ENCODE measurements at places on chromosomes 6 and 20.

- no peak for DNase-seq
Observed at GRCh38 chr20:10505827-10506226, 70.7 kb downstream of the SLX4IP start.

GRCh38 chr6:4632421-4632820, 143.8 kb upstream of the CDYL start:
- peak; percentile 77 for DNase-seq

DNA sequence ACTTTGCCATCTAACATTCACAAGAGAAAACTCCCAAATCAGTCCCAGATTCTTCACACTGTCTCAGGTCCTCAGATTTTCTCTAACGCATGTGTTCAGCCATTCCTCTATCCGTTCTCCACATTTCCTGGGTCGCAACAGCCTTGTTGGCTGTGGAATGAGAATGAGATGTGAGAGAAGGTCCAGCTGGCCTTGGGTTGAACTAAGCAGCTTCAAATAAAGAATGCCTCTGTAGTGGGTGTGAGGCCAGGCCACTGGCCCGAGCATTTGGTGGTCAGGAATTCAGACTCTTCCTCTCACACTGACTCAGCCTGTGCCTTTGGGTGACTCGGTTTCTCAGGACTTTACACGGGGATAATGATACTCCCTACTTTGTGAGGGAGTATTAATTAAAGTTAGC, 73.8 kb upstream of the CCN6 start:
- DNase-seq: no peak

GRCh38 chr6:164911873-164912580, 397.4 kb downstream of the C6orf118 start:
- no peak for DNase-seq

DNA sequence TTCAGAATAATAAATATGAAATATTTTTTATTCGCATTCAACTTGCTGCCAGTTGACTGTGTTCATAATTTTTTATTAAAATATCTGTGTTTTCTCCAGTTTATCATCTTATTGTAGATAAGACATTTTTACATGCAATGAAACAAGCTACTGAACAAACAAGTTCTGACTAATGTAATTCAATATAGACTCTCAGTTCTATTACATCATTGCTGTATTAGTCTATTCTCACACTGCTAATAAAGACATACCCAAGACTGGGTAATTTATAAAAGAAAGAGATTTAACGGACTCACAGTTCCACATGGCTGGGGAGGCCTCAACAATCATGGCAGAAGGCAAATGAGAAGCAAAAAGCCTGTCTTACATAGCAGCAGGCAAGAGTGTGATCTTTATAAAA, 1357.7 kb upstream of the CITED2 start:
- no peak for DNase-seq

DNA sequence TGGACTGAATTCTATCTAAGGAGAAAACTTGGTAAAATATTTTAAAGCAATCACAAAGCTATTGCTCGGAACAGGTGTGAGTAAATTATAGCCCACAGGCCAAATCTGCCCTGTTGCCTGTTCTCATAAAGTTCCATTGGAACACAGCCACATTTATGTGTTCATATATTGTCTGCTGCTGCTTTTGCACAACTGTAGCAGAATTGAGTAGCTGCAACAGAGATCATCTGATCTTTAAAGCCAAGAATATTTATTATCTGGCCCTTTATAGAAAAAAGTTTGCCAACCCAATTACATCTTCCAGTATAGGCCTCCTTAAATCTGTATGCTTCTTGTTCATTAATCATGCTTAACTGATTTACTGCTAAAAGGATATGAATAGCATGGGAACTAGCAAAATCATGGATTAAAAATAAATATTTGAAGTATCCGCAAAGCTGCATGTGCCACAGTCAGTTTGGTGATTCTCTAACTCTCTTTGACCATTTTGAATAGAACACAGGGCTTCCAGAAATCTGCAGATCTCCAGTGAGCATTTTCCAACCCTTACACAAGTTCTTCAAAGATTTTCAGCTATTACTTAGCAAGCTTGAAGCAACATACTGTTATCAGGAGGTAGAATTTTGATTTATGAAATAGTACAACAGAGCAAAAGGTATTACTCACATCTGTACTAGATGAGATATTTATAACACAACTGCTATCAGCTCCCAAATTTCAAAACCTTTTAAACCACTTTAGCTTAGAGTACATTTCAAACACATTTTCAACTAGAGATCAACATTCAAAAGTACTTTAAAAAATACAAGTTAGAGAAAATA, 312.6 kb upstream of the ID4 start:
- no peak for DNase-seq

- DNase-seq: peak; percentile 30
Observed at GRCh38 chr6:3228046-3228671, 706 bp upstream of the TUBB2B start.

GRCh38 chr20:57388953-57389694, 2.1 kb upstream of the RBM38 start:
- no peak for DNase-seq

GRCh38 chr6:154301839-154302752, 54.5 kb downstream of the IPCEF1 start:
- no peak for DNase-seq

DNA sequence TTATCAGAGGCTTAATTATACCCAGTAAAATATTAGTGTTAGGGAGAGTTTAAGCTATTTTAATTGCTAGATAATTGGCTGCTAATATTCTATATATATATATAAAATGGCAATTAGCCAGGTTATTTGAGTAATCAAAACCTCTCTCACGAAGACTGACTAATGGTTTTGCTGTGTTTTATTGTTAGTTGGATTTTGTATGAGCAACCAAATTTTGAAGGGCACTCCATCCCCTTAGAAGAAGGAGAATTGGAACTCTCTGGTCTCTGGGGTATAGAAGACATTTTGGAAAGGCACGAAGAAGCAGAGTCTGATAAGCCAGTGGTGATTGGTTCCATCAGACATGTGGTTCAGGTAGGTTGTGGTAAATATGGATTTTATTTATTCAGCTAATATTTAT, 102.2 kb downstream of the RTN4IP1 start:
- DNase-seq: no peak

DNA sequence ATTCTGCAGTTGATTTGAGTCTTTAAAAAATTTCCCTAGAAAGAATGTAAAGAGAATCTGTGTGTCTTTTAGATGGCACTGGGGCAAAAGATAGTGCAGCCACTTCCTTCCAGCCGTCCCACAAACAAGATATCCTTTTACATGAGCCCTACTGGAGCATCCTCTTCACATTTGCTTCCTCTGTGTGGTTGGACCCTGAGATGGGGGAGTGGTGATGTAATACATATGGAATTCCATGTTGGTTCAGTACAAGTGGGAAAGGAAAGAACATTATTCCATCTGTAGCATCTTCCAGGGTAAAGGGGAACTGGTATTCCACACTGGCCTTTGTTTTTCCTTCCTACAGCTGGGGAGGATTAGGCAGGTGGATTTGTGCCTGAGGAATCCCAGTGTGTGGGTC, 78.9 kb upstream of the ISM1 start:
- peak; percentile 15 for DNase-seq

- no peak for DNase-seq
Observed at GRCh38 chr6:143401068-143401446, 49.4 kb downstream of the ADAT2 start.

DNA sequence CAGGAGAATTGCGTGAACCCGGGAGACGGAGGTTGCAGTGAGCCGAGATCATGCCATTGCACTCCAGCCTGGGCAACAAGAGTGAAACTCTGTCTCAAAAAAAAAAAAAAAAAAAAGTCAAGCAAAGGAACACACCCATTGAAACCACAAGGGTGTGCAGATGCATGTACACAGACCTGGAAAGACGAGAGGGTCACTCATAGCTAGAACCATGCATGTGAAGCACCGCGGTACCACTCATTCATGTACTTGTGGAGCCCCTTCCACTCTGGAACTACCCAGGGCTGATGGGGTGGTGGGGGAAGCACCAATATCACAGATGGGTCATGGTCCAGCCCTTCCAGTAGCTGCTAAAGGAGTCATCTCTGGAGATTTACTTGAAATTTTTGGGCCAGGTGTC, 7.4 kb upstream of the TJAP1 start:
- DNase-seq: no peak

DNA sequence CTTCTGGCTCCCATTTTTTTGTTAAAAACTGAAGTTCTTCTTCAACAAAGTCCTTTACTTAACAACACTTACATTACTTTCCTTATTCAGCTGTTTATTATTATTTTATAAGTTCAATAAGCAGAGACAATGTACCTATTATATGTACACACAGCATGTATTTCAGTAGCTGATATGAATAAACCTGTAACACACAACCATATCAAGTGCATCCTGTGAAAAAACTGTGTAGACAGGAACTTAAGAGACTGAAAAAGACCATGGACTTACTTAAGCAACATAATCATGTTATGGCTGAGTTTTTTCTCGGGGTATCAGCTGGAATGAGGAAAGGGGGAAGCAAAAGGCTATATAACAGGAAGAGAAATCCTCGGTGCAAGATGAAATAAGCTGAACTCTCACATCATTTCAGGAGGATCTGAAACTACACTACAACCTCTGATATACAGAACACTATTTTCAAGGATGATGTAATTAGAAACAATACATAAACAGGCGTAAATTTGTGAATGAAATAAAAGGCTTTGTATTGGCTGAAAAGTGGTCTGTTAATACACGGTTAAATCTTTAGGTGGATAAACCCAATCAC, 70.9 kb downstream of the REV3L start:
- DNase-seq: no peak

DNA sequence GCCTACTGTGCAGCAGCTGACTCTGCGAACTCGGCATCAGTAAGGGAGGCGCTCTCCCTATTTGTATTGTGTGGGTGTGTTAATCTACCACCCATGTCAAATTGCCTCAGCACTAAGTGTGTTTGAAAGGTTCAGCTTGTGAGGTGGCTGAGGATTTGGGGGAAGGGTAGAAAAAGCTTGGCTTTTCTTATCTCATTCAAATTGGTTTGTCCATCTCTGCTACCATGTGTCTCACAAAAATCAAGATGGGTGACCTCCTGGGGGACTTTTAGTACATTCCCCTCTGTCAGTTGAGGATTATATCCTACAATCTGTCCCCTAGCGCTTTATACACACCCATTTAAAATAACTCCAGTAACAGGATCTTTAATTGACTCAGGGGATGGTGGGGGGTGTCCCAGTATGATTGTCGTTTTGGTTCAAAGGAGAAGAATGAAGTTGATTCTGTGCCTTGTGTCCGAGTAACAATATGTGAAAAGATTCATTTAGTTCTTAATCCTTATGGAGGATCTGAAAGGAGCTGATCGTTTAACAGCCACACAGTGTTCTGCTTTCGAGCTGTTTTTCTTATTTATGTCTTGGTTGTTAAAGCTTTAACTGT, 609.6 kb downstream of the PKHD1 start:
- DNase-seq: no peak

- DNase-seq: no peak
Observed at GRCh38 chr6:25706314-25707014, 48.1 kb upstream of the SLC17A4 start.

DNA sequence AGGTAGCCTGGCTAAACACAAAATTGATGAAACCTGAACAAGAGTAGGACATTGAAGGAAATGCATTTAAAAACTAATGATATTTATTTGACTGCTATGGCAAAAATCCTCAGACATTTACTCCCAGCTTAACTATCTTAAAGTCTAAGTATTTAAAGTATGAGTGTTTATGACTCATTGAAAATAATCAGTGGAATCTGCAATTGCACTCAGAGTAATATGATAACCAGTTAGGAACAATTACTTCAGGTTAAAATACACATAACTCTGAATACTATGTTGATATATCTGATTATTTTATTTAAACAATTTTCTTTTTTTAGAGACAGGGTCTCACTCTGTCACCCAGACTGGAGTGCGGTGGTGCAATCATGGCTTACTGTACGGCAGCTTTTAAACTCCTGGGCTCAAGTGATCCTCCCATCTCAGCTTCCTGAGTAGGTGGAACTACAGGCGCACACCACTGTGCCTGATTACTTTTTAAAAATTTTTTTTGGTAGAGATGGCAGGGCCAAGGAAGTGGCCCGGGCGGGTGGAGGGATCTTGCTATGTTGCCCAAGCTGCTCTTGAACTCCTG, 43.9 kb downstream of the FILIP1 start:
- DNase-seq: no peak

DNA sequence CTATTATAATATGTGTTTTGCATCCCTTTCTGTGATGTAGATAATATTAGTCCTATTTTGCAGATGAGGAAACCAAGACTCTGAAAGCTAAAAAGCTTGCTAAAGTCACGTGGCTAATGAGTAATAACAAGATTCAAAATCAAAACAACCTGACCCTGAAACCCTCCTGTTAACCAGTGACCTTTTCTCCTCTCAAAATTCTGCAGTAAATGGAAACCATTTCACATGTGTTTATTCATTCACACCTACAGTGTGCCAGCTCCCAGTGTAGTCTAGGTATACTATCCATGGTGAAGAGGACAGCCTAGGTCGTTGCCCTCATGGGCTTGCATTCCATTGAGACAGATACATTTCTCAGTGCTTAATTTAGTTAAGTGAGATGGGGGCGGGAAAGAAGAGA, 30.6 kb upstream of the PHACTR2 start:
- DNase-seq: no peak

DNA sequence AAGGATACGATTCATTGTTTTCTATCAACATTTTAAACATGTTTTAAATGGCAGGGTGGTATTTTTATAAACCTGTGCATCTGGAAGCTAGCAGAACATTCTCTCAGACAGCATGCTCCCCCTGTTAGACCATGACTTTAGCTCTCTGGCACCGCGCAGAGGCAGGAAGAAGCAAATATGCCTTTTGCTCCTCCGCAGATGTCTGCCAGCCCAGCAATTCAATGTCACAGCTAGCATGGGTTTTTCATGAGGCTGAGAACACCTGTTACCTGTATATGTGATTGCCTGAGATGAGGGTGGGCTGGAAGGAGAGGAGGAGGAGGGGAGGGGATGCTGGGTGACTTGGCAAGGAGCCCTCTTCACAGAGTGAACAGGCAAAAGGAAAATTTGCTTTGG, 6.7 kb downstream of the MTCH1 start:
- peak; percentile 48 for DNase-seq

- DNase-seq: no peak
Observed at GRCh38 chr6:108200631-108201030, 34.8 kb downstream of the NR2E1 start.

DNA sequence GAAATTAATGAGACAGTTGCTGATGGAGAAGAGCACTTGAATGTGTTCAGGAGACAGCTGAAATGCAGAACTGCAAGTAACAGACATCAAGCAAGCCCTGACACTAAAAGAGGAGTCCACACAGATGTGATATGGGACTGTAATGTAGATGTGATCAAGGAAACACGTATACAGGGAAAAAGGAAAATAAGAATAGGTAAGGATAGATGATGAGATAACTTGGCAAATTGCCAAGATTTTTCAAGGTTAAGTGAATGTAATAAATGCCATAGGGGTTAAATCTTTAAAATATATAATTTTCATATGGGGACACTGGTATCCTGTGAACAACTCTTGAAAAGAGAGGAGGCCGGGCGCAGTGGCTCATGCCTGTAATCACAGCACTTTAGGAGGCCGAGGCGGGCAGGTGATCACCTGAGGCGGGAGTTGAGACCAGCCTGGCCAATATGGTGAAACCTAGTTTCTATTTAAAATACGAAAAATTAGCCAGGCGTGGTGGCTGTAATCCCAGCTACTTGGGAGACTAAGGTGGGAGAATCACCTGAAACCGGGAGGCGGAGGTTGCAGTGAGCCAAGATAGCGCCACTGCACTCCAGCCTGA, 7.2 kb upstream of the SNX14 start:
- no peak for DNase-seq
